Glutamatergic neuron (in vitro differentiated cells): ENCODE measurements at places on chromosomes 5 and 9.

DNA sequence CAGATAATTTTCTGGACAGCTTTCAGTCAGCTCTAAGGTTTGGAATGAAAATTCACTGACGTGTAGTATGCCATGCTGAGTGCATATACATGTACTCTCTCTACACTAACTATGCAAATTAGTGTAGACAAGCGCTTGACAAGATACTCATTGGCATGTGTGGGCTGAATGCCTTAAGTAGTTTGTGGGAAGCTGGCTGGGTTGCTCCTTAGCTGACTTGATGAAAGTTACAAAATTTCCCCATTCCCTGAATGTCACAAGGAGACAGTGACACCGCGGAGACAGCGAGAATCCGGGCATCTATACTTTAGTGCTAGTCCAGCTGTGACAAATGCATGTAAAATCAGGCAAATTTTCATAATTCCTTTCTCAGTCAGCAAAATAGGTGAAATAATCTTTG, 51.6 kb upstream of the C5orf46 start:
- no peak for DNase-seq

DNA sequence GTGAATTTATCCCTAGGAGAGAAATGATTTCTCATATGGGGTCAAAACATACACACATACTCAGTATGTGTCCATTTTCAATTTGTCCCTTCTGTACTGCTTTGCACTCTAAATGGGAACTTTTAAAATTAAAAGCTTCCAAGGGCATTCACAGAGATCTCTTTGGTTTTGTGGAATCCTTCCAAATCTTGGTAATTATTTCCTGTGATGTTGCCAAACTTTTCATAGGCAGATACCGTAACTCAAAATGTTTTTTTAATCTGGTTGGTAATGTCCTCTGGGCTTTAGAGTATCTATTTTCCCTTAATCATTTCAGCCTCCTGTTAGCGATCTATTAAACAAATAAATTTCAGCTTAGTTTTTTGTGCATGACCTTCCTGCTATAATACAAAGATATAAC, 282.4 kb downstream of the ARHGEF28 start:
- no peak for DNase-seq

DNA sequence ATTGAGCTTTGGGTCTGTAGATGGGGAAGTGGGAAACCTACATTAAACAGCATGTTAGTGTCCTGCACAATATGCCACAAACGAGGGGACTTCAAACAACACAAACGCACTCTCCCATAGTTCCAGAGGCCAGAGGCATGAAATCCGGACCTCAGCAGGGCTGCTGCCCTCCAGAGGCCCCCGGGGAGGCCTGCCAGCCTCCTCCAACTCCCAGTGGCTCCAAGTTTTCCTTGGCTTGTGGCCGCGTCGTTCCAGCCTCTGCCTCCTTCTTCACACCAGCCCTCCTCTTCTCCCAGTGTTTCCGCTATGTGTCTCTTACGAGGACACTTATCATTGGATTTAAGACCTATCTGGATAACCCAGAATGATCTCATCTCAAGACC, 13.3 kb upstream of the COL5A1 start:
- peak; percentile 4 for DNase-seq

GRCh38 chr5:72848474-72849428, 32.3 kb downstream of the TNPO1 start:
- DNase-seq = peak; percentile 68

- no peak for DNase-seq
Measured at GRCh38 chr5:124124711-124125229, 612.8 kb downstream of the CSNK1G3 start.

GRCh38 chr5:75512383-75513074, 838 bp downstream of the POLK start:
- DNase-seq = no peak
